Naive thymus-derived CD8-positive, alpha-beta T cell (primary cell): ENCODE measurements at places on chromosomes 1 and 21.

DNA sequence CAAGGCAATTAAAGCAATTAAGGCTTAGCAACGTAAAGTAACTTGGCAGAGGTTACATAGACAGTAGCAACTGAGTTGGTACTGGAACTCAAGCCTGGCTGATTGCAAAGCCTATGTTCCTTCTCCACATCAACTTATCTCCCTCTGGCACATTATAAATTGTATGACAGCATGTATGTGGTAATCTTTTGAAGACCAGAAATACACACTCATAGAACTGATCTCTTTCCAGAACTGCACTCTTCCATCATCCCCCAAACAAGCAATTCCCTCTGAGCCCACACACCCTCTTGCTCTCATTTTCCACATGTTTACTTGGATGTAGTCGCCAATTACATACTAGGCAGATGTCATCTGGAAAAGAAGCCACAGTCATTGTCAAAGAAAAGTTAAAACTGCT, 502.2 kb downstream of the PLPP3 start:
- DNase-seq = no peak

DNA sequence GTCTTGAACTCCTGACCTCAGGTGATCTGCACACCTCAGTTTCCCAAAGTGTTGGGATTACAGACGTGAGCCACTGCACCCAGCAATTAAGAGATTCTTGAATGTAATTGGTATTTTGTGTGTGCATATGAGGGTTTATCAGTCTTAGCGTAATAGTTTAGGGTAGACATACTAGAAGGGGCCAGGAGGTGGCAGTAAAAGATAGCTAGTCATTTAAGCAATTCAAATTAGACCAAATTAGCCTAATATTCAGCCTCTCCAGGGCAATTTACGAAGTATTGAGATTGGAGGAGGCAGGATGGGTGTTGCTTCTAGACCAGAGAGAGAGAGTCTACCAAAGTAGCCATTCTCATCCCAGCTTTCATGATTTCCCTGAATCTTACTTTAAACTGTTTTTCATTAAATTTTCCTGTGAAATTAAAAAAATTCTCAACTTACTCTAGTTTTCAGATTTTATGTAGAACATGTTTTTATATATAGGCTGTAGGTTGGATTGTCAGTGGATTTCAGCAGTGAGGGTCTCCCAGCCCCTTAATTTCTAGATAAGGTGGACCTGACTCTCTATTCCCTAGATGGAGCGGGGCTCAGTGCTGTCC, 119.7 kb downstream of the HHAT start:
- no peak for DNase-seq

- DNase-seq = no peak
These were observed 5.4 kb downstream of the NEK7 start for GRCh38 chr1:198162091-198162767.

DNA sequence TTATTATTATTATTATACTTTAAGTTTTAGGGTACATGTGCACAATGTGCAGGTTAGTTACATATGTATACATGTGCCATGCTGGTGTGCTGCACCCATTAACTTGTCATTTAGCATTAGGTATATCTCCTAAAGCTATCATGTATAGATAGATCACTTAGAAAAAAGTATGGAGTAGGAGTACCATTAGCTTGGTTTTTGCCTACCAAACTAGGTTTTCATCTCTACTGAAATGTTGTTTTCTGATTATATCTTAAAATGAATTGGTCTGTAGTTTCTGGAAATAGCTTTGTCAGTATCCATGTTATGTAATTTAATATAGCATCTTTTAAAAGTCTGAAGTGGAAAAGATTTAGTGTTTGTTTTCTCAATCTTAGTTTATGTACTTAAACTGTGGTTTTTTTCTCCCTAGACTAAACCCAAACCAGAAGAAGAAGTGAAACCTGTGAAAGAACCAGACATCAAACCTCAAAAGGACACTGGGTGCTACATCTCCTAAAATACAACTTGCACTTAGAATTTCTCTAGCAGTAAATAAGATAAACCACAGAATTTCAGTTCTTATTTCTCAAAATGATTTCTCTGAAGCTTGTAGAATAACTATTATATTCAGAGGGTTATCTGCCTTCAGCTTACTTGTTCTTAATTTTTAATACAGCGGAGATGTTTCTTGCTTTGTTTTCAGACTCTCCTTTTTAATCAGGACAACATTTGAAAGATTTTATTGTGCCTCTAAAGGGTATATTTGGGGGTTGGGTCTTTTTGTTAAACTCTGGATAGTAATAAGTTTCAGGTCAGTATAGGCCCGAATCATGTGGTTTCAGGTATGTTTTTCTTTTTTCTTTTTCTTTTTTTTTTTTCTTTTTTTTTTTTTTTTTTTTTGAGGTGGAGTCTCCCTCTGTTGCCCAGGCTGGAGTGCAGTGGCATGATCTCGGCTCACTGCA, 4.5 kb upstream of the FAM177B start:
- no peak for DNase-seq

- DNase-seq = no peak
These were observed 276.5 kb downstream of the PRDM2 start for GRCh38 chr1:13976485-13976884.

DNA sequence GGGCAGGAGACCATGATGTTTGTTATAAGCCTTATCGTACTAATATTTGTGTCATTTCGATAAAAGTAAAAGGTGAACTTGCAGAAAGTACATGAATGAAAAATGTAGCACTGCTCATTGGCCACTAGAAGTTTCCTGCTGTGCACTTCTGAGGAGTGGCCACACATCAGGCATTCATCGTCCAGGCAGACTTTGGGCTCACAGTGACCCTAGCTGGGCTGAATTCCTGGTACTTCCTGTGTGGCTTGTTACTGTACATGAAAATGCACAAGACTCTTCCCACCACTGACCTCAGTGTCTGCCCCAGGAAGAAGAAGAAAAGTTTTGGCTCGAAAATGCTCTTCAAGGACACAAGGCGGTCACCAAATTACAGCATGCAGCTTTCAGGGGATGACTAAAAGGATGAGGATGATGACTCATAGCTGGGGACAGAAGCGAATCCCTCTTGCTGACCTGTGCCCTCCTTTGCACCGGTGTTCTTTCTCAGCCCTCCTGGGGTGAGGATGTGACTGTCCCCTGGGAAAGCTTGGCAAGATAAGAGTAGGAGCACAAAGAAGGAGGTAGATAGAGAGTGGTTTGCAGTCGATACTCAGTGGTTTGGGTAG, 252.4 kb upstream of the KAZN start:
- no peak for DNase-seq

DNA sequence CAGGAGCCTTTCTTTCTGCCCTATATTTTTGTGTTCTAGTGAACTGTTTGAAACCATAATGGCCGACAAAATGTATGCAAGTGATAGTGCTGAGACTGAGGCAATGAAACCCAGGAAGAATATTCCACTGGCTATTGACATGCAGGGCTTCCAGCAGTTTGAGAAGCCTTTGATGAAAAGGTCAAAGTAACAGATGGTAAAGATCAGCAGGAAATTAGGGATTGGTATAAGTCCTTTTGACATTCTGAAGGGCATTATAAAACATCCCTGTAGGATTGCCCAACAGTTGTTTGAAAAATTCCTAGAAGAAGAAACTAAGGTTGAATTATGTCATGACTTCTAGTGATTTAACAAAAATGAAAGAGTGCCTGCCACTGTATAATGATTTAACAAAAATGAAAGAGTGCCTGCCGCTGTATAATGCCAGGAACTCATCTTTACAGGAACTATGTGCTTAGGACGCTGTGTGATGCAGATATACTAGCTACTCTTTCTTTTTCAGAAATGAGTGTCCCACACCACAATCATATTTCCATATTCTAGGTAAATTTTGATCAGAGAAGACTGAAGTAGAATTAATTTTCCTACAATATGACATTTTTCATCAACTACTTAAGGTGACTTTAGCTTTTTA, 283.9 kb upstream of the ST6GALNAC5 start:
- DNase-seq = no peak

- no peak for DNase-seq
These were observed 62.4 kb upstream of the STUM start for GRCh38 chr1:226486161-226486560.

DNA sequence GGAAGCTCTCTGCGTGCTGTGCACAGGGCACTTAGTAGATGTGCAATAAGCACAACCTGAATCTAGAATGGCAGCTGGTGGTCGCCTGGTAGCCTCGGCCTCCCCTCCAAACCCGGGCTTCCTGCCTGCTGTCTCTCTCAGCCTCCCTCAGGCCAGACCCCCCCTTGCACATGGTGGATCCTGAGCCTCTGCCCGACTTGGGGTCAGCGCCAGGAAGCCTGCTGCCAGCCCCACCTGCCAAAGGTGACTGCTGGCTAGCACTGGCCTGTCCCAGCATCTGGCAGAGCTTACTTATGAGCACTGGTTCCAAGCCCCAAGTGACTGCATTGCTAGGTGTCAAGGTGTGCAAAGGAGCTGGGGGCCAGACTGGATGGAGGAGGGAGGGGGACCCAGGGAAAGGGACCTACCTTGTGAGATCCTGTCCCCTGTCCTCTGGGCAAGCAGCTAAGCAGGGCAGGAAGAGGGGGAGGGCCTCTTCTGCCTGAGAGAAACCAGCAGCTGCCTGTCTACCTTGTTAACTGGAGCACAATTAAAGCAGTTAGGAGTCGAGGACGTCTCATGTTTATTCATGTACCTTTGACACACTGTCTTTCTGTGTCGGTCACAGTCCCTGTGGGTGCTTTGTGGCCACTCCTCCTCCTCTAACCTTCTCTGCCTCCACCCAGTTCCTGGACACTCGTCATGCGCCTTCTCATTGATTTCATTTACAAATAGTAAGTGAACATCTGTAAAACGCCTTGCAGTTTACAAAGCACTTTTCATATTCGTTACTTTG, 100.9 kb downstream of the DDX20 start:
- DNase-seq = no peak

DNA sequence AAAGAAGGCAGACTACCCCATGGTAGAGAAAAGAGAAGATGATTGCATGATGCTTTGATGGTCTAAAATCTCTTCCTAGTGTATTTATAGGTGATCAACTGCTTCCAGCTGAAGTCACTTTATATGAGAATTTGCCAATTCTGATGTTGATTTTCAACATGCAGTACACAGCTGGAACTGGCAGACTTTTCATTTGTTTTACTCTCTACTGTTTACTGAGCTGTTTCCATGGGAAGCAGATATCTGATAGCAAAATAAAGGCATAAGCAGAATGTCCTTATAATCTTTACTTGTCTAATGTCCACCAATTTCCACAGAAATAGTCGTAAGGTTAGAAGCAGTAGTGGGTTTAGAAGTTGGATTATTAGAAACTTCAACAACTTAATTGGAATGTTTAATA, 74.9 kb downstream of the SYDE2 start:
- DNase-seq = no peak

- DNase-seq = no peak
These were observed 24.1 kb downstream of the SMYD3 start for GRCh38 chr1:246482805-246483568.

DNA sequence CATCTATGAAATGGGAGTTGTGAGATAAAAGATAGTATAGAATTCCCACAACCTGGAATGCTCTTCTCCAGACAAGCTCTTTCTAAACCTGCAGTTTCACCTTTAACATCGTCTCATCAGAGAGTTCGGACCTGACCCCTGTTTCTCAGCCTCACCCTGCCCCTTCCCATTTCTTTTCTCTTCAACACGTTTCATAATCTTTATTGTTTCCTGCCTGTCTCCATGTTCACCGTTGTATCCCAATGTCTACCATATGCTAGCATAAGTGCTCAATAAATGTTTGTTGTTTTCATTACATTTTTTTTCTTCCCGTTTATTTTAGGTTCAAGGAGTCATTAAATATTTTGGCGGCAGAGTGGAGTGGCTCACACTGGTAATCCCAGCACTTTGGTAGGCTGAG, 32.4 kb downstream of the SESN2 start:
- DNase-seq = no peak

GRCh38 chr1:184405094-184405800, 18.4 kb downstream of the C1orf21 start:
- DNase-seq = no peak

GRCh38 chr1:23964790-23965740, 5.4 kb downstream of the PNRC2 start:
- no peak for DNase-seq

GRCh38 chr1:203331224-203331623, 19.7 kb downstream of the FMOD start:
- no peak for DNase-seq

GRCh38 chr1:215970406-215970805, 403.3 kb downstream of the KCTD3 start:
- no peak for DNase-seq

DNA sequence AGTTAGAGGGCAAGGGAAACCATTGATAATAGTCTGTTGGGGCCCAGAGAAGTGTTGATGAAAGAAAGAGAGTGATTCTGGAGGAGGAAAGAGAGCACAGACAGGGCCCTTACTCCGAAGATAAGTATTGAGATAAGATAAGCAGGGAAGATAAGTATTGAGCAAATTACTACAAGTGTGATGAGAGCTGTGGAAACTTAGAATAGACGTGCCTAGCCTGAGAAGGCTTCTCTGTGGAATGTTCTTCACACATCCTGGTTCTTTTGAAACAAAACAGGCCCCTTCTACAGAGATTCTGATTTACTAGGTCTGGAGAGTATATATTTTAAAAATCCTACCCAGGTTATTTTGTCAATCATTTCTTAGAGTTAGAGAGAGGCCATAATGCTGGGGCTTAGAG, 26.4 kb downstream of the FNBP1L start:
- no peak for DNase-seq

DNA sequence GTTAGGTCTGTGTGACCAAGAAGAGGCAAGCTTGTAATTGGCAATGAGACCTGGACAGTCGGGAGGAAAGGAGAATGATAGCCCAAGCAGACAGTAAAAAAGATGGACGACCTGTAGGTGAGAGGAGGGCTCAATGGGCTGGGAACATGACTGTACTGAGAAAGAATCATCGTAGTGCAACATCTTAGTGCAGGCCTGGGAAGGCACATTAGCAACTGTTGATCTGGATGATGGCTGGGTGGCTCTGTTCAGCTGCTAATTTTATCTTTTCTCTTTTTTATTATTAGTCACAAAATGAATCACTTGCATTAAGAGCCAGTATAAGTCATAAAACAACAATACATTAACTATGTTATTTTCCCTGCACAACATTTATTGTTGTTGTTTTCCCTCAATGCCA, 32.9 kb downstream of the IFI44 start:
- DNase-seq = no peak

GRCh38 chr1:66521721-66522365, 12.1 kb upstream of the SGIP1 start:
- DNase-seq = no peak

DNA sequence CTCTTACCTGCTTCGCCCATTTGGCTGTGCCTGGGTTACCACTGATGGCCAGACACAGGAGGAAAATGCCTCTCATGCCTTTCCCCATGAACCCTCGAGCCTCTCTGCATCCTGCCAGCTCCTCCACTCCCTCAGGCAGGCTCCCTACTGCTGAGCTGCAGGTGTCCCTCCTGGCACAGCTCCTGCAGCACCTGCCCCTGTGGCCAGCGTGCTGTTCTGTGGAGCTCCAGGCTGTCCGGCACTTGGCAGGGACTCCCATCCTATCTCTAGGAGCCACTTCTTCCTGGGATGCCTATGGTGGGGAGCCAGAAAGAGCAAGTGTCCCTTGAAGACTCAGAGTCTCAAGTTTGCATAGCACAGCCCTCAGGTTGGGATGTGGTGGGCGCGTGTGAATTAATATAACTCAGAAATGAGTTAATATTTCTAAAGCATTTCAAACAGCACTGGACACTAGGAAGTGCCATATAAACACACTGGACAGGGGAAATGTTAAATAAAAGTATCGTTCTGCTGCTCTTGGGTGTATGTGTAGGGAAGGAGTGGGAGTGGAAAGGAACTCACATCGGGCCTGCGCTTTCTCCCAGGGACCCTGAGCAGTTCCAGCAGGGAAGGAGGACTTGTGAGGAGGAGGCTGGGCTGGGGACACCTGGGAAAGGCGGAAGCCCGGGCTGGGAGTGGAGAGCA, 2.7 kb downstream of the LRRC71 start:
- no peak for DNase-seq

GRCh38 chr1:231188072-231188471, 26.2 kb downstream of the TRIM67 start:
- no peak for DNase-seq
